Upper lobe of left lung (tissue), 6 donors: ENCODE measurements at places on chromosomes 11 and 22.

GRCh38 chr11:47507563-47508239 is 45.2 kb downstream of the CELF1 start:
- DNase-seq: no peak

- DNase-seq: no peak
These were observed 18.3 kb upstream of the SYT7 start for GRCh38 chr11:61598886-61599868.

- no peak for DNase-seq
These were observed 55.5 kb downstream of the SIK3 start for GRCh38 chr11:117042689-117043088.

DNA sequence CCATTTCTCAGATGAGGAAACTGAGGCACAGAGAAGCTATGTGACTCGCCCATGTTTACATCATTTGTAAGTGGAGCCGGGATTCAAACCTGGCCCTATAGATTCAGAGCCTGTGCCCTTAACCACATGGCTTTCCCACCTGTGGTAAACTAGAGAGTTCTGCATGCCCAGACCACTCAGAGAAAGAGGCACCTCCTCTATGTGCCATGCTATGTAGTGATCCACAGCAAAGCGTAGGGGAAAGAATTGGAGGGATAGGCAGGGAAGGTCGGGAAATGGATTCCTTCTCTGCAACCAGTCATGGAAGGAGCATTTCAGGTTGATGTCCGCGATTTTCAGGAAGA is 15.4 kb upstream of the POU2AF2 start:
- no peak for DNase-seq

DNA sequence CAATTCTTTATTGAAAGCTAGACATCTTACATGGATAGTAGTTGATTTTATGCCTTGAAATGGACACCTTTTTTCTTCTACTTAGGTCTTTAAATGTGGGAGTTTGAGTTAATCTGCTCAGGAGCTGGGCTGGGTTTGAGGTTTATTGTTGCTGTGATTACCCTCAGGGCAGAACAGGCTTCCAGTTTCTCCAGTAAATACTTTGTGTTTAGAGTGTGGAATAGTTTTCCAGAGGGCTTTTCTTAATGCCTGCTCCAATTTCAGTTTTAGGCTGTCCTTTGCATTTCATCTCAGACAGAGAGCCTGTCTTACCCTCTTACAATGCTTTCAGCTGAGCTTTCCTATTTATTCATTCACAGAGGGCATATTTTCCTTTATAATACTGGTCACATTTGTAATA is 69.9 kb upstream of the ADORA2A start:
- no peak for DNase-seq

DNA sequence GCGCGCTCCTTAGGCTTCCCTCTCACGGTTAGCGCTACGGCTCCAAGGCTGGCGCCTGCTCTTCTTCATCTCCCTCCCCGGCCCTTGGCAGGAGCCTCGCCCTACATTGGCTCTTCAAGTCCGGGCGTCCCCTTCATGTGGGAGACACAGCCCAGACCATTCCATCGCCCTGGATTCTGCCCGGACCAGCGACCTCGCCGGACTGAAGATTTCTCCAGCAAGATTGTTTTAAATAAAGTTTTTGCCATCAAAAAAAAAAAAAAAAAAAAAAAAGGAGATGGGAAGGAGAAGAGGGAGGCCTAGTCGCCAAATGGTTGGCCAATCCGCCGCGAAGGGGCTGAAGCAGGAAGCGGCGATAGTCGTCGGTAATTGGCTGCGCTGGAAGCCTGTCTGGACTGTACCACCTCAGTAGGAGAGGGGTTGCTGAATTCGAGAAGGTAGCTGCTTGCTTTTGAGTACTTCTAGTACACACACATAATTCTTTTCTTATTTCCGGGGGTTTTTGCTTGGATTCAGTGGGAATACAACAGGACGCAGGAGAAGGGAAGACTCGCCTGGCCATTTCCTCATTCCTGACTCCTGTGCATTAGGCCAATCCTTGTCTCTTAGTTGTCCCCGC is 688 bp upstream of the ZDHHC5 start:
- DNase-seq: peak; percentile 88

- no peak for DNase-seq
These were observed 22.4 kb downstream of the SLC37A2 start for GRCh38 chr11:125085301-125086081.
